ENCODE measurements at places on chromosomes 5 and 9.

GRCh38 chr9:70949239-70949638, 172.2 kb downstream of the TRPM3 start:
- DNase-seq, result no peak

DNA sequence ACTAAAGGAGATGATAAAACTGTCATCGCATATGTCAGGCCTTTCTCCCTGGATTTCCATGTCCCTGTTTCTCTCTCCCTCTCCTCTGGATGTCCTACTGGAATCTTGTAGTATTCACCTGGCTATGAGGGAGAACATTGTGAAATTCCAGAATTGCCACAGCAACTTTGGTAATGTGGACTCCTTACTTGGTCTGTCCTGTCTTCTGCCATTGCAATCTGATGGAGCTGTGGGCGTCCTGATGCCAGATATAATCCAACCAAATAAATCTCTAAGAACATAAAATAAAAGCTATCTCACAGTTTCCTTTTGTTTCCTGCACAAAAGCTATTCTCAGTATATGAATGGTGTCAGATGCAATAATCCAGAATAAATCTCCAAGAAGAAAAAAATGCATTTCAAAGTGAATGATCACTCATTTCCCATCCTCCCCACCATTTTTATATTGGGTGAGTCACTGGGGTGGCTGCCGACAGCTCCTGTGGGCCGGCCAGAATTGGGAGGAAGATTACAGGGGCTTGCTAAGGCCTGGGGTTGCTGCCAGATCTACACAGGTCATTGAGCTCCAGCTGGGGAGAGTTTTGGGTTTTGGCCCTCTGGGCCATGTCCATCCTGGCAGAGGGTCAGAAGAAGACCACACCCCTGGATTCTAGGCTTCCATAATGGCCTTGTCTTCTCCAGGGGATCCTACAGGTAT, 160.7 kb upstream of the PITX1 start:
- no peak for DNase-seq

DNA sequence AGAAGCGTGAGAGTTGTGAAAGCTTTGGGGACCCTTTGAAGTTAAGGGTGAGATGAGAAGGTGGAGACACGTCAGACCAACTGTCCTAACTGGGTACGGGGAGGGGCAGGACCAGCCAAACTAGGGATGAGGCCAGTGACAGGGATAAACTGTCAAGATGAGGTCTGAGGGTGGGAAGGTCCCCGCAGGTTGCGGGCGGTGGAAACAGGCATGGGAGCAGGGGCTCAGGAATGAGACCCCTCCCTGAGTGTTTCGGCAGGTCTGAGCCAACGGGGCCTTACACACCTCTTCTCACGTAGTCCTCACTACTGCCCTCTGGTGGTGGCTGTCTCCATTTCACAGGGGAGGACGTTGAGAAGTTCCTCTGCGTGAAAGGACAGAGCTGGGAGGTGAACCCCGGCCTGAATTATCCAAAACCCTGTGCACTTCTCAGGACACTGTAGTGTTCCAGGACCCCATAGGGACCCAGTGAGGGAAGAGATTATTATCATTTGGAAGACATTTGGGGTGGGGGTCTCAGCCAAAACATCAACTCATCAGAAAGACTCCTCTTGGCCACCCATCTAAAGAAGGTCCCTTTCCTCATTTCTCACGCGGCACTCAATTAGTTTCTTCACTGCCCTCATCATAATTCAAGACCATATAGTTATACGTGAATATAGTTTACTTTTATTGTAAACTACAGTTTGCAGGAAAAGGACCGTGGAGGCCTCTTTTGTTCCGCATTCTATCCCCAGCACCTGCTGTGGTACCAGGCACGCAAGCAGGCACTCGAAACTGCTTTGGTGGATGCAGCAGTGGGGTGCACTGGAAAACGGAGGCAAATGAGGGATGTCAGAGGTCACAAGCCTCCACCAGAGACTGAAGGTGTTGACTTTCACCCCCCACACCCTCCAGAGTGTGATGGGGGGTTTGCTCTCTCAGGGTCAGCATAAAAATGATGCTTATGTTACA, 21.7 kb upstream of the NANS start:
- DNase-seq, result peak; percentile 88

DNA sequence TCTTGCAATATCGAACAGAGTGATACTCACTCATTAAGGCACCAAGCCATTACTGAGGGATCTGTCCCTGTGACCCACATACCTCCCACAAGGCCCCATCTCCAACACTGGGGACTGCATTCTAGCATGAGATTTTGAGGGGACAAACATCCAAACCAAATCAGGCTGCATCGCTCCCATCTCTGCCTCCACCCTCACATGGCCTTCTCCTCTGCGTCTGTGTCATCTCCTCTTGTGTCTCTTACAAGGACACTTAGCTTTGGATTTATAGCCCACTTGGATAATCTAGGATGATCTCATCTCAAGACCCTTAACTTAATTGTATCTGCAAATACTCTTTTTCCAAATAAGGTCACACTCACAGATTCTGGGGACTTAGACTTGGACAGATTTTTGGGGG, 284.4 kb upstream of the DAP start:
- DNase-seq, result no peak

- DNase-seq, result no peak
Observed at GRCh38 chr9:113853333-113853732, 22.8 kb upstream of the ZNF618 start.

DNA sequence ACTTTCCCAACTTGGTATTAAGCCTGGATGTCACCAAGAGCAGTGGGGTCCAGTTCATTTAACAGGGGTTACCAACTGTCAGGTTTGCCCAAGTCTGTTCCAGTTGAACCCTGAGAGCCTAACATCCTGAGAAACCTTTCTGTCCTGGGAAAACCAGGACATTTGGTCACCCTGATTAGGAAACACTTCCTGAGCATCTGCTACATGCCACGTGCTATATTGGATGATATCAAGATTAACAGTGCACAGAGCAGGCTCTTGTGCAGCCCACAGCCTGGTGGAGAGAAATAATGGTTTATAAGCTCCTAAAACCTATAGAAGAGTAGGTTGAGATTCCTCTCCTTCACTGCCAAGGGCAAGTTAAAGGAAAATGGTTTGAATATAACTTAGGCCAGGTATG, 102.9 kb upstream of the RAD23B start:
- DNase-seq, result no peak

DNA sequence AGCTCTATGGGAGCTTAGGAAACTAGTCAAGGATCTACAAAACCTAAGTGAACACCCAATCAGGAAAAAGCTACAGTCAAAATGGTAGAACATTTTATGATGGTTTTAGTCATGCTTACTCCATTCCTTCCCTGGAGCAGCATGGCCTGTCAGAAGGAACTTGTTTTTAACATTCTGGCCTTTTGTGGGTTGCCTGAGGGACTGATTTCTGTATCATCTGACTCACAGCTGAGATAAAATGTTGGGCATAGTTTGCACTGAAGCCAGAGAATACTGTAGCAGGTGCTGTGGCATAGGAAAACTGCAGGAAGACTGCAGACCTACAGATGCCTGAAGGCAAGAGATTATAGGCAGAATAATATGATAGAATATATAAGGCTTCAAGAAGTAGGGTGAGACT, 719.6 kb upstream of the GRAMD2B start:
- no peak for DNase-seq

DNA sequence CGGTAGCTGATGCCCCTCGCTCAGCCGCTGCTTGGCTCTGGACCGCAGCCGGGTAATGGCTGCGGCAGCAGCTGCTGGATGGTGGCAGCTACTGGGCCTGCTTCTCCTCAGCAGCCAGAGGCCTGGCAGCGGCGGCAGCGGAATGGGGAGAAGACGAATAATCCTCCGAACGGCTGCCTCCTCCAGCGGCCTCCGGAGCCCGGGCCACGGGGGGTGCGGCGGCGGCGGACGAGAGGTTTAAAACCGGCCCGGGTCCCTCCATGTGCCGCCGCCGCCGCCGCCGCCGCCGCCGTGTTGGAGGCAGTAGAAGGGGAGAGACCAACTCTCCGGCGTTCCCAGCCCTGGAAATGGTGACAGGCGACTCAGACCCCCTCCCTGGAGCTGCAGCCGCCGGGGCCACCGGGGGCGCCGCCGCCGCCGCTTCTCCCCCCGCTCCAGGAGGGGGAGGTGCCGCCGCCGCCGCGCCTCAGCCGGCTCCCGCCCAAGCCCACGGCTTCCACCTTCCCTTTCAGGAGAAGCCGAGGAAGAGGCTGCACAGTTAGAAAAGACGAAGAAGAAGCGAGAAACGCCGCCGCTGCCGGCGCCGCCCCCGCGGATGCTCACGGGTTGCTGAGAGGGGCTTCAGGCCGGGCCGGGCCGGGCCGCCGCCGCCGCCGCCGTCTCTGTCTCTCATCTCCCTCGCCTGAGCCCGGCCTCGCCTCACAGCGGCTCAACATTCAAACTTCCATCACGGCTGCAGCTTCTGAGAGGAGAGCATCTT, 118.4 kb upstream of the PRSS3 start:
- no peak for DNase-seq

GRCh38 chr5:126016256-126016655, 407.0 kb upstream of the GRAMD2B start:
- no peak for DNase-seq

DNA sequence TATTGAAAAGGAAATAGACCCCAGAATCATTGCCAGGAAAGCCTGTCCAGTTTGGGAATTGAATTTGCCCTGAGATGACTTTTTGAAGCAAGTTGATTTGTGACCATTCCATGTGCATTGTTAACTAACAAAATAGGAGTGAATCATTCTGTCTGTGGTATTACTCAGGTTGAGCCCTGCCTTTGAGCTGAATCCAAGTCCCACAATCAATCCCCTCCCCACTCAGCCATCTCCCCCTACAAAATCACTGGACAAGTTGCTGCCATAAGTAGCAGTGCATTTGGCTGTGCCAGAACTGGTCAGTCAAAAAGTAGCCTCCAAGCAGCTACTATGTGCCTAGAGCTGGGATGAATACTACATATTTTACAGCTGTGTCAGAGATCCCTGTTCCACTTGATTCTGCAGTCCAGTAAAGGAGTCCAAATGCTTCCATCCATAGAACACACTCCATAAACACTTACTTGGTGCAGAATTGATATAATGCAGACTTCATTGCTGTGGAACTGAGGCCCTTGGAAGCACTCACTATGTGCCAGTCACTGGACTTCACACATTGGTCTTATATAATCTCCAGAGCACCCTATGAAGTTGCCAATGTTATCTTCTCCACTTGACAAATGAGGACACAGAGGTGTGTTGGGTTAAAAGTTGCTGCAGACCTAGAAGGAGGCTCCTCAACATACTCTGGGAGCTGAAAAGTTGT, 96.1 kb downstream of the ZNF462 start:
- DNase-seq, result no peak

DNA sequence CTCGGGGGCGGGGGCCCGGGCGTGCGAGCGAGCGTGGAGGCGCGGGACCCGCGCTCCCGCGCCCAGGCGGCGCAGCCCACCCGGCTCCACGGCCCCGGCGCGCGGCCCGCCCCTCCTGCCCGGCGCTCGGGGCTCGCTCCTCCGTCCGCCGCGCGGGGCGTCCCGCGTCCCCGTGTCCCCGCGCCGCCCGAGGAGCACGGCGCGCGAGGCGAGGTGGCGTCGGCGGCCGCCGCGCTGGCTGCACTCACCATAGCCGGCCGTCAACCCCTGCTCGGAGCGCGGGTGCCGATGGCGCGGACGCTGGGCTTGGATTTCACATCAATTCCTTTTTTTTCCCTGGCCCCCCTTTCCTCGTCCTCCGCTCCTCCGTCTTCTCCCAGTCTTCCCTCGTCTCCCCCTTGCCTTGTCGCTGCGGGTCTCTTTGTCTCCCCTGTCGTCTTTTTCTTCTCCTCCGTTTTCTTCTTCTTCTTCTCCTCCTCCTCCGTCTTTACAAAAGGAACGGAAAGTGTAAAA, 494 bp downstream of the PTCH1 start:
- DNase-seq, result no peak

- no peak for DNase-seq
Observed at GRCh38 chr9:16267281-16268066, 603.0 kb downstream of the BNC2 start.

DNA sequence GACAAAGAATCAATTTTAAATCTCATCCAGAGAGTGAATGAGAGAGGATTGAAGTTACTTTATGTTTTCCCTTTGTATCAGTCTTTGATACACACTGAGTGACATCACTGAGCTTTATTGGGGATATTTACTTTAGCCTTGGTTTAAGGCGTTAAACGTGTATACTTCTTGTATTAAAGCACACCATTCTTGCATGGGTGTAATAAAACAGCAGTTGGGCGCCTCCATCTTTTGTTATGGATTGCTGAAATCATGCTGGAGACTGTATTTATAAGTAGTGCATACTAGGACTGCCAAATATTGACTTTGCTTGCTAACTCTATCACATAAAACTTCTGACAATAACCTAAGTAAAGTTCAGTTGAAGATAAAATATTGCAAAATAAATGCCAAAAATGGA, 1755.8 kb upstream of the WWC1 start:
- no peak for DNase-seq

DNA sequence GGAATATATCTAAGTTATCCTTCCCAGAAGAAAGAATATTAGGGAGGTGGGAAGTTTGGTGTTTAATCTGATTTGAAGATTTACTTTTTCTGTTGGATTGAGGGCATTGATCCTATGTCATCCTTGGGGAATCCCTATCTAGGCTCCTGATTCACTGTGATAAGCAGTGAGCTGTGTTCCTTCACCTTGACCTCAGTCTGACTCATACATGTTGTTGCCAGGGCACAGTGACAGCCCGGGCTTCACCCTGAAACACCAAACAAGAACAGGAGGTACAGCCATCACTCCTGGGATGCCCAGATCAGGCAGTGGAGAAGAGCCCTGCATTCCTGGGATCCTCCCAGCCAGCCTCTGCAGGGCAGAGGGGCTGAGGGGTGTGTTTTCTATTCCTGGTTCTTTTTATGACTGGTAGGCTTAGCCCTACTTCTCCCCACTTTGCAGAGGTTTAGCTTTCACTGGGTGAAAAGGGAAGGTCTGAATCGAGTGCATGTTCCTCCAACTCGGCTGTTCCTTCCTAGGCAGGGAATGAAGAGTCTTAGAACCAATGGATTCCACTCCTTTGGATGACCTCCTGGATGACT, 3.1 kb upstream of the FAM53C start:
- DNase-seq, result no peak

- DNase-seq, result no peak
Observed at GRCh38 chr5:76679231-76679630, 36.7 kb upstream of the F2R start.

DNA sequence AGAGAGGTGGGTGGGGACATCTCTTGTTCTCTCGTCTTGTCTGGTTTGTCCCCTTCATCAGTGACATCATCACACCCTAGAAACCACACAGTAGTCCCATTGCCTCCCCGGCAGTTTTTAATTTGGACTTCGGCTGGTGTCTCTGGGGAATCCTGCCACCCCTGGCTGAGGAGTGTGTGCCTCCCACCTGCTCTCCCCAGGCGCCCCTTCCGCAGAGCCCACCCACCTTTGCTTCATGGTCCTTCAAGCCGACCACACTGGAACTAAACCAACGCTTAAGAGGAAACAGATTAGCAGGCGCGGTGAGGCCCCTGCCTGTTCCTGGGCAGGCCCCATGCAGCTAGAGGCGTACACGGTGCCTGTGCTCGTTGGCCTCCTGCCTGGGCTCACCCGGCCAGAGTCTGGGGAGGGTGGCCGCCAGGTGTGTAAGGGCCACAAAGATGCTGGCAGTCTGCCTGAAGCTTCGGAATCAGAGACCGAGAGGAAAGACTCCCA, 107.6 kb upstream of the SPRY4 start:
- DNase-seq, result no peak

- no peak for DNase-seq
Observed at GRCh38 chr5:72600391-72600981, 93.3 kb upstream of the ZNF366 start.

GRCh38 chr5:97019435-97020117, 83.7 kb downstream of the LNPEP start:
- no peak for DNase-seq

- DNase-seq, result no peak
Observed at GRCh38 chr5:119470851-119471451, 18.7 kb downstream of the HSD17B4 start.

All from activated naive CD4-positive, alpha-beta T cell (primary cell).